ENCODE measurements at places on chromosomes 11 and 22.

DNA sequence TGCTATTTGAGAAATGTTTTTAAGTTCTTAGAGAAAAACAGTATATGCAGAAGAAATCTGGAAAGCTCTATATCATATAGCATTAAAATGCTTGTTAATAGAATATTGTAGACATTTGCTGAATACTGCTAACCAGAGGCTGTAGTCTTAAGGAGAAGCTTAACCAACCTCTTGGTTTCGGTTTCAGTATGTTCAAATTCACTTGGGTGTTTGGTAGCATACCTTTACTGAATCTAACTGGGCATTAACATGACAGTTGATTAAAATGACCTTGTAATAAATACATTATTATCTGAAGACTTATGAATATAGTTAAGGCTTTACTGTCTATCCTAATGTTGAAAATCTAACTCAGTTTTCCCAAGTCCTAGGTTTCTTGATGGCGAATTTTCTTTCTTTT, 5.4 kb downstream of the PCF11 start:
- DNase-seq = no peak

DNA sequence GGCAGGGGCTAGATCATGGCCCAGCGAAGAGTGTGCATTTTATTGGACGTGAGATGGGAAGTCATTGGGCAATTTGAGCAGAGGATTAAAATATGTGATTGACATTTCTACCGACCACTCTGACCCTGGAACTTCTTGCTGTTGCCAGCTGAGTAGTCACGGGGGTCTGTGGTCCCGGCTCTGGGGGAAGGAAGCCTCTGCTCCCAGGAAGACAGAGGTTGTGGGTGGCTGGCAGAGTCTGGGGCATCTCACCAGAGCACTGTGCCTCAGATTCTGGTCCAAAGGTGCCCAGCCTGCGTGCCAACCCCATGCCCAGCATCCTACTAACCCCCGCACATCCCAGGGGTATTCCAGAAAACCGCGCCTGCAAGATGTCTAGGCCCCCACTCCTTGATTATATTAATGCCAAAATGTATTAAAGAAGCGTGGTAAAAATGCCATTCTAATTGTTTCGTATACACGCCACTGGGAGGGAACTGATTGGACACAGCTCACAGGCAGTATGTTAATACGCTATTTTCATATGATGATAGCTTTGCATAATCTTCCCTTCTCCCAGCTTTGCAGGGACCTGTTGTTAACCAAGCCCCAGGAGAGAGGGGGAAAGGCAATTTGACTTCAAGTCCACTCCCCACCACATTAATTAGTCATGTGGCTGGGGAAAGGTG, 25.3 kb upstream of the LMO1 start:
- DNase-seq = no peak

DNA sequence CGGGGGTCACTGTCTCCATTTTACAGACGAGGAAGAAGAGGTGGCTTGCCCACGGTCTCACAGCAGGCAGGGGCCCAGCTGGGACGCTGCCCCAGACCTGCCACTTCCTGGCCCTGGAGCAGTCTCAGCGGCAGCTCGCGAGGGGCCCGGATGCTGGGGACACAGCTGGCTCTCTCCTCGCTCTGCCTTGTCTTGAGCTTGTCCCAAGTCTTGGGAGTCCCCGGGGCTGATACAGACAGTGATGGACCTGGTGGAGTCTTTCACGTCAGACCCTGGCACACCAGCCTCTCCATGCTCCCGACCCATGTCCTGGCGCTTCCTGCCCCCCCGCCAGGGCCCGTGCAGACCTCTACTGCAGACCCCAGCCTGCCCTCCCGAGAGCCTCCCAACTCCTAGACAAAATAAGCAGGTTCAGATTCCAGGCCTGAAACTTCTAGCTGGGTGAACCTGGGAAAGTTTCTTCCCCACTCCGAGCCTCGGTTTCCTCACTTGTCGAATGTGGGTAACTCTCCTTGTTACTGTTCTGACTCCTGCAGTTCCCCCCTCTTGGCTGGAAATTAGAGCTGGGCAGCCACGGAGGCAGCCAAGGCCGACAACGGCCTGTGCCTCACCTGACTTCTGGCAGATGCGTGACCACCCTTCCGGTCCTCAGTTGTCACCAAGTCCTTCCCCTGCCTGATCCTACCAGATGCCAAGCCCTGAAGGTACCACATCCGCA, 145.4 kb downstream of the CACNA1I start:
- no peak for DNase-seq

GRCh38 chr22:37242395-37242918, 1.6 kb downstream of the RAC2 start:
- DNase-seq = peak; percentile 78
